ENCODE measurements at places on chromosomes 7 and 10.

DNA sequence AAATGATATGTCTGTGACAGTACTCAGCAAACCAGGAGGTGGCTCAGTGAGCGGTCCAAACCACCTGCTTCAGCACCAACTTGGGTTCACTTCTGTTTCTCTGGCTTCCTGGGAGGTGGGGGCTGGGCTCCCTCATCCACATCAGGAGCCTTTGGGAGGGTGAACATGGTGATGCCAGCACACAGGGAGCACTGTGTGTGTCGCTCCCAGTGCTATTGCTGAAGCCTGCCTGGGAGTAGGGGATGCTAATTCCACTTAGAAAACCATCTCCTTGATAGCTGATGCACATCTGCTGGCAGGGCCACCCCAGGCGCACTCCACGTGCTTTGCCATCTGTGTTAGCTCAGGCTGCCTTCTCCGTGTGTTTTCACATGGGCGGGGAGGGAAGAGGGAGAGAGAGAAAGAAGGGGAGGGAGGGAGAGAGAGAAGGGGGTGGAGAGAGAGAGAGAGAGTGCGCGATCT lies 58.0 kb downstream of the RAMP3 start:
- no peak for DNase-seq

GRCh38 chr7:114930107-114930661 lies 8.3 kb downstream of the MDFIC start:
- peak; percentile 21 for DNase-seq

GRCh38 chr7:112594397-112594796 lies 113.6 kb downstream of the LSMEM1 start:
- DNase-seq, result no peak

- DNase-seq, result no peak
Measured at GRCh38 chr7:99562114-99562784, 3.8 kb downstream of the ZNF655 start.

GRCh38 chr7:83005410-83005809 lies 157.3 kb downstream of the PCLO start:
- DNase-seq, result no peak

Data from H7 (cell line).